ENCODE measurements at places on chromosomes 3 and 15. TPM values are rescaled to one million over a fixed set of nuclear protein-coding genes. Genes with fewer than 3 reads are reported as not detected.
A peak's percentile ranks its signal among the peaks of the same experiment; 100 is the strongest.

DNA sequence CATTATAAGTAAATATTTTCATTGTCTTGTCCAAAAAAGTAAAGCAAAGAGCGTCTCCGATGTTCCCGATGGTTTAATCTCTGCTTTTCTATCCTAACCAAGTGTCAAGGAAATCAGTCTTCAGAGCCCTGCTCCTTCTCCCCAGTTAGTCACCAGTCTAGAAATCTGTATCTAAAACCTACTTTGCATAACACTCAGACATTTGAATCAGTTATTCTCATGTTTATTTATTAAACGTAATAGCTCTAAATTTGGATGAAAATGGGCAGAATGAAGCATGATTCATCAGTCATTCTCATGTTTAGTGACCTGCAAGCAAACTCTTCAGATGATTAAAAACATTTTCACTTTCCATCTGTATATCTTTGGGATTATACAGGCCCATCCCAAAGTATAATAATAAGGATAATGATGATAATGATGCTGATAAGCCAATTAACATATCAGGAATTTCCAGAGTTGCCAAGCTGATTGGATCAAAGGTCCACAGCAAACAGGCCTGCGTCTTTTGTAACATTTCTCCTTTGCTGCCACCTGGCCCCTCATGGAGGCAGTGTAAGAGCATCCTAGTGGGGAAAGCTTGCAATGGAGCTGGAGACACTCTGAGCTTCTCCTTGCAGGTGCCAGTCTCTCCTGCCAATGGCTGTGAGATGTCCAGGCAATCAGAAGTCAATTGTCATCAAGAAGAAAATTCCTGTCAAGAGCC is 273.9 kb downstream of the IGSF11 start:
- DNase-seq = no peak

DNA sequence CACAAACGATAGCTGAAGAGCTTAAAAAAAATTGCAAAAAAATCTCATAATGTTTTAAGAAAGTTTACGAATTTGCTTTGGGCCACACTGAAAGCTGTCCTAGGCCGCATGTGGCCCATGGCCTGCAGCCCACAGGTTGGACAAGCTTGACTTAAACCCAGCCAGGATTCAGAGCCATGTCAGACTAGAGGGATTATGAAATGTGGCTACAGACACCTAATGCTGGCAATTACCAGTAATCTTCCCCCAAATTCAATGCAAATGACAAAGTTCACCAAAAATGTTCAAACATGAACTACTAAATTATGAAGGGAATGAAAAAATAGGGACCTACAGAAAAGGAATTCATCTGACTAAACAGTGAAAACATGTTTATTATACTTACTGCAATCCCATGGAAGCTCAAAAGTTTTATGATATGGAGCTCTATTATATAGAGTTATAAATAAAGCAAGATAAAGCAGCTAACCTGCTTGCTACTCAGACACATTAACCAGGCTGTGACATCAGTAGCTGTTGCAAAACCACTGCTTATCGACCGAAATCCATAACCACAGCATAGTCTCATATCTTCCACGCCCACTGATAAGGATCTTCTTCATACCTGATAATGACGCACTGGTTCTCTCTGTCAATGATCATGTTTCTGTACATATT is 49.2 kb downstream of the LDHAL6B start:
- no peak for DNase-seq

GRCh38 chr3:179526989-179527391 is 35.7 kb upstream of the ACTL6A start:
- peak; percentile 46 for DNase-seq

The IGSF10 gene
- 8.7 TPM for total RNA-seq

DNA sequence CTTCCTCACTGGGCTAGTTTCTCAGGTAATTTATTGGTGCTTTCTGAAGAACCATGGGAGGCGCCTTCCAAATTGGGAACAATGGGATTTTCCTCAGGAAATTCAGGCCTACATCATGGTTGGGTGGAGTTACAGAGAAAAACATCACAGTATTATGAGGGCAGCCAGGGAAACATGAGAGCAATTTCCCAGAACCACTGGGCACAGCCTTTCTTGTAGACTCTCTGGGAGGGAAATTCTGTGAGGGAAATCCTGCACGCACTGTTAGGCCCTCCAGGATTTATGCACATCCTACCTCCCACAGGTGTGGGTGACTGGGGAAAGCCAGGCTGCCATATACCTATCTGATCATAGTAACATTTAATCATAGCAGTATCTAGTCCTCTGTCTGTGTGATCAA is 13.2 kb downstream of the POPDC2 start:
- peak; percentile 51 for DNase-seq
